AG10803 (cell line): ENCODE measurements at places on chromosomes 13 and 19.

- no peak for DNase-seq
Observed at GRCh38 chr13:56659041-56659471, 481.7 kb upstream of the PRR20A start.

DNA sequence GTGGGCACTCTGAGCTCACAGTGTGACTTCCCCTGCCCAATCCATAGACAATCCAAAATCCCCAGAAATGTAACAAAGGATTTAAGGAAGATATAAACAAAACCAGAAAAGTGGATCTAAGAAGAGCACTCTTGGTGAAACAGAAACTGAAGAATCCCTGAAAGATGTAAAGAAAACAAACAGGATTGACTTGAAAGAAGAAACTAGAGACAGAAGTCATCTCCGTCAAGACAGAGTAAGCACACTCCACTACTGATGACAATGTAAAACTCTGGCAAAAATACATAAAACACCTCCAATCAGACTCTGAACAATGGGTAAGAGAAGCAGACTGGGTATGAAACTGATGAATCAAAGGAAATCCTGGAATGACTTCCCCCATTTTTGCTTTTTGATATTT is 13.5 kb downstream of the TUBGCP3 start:
- DNase-seq = no peak

GRCh38 chr13:110869805-110870706 is 44.8 kb downstream of the ANKRD10 start:
- peak; percentile 98 for DNase-seq

DNA sequence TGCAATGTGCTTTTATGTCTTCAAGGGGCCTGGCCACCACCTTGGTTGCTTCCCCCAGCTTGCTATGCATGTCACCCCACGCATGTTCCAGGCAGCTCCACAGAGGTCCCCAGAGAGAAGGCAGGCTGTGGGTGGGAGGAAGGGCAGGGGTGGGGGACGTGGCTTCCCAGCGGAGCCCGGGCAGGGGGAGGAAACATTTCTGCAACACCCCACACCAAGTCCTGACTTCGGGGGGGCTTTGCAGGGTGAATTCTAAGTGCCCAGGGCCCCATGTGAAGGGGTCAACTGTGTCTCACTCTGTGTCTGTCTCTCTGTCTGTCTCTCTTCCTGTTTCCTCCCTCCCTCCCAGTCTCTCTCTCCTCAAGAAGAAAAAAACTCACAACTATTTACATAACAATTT is 39.6 kb downstream of the LTBP4 start:
- DNase-seq = peak; percentile 22

DNA sequence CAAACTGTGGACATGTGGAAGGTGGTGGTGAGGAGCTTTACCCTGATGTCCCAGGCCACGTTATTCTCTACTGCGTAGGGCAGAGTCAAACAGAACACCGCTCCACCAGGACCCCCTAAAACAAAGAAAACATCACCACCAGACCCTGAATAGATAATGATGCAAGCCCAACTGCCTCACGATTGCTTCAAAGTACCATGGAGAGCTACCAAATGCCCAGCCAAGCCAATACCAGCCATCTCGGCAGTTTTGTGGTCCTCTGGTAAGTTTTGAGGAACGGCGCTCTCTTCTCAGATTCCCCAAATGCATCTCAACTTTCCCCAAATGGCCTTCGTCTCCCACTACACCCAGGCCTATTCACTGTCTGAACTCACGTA is 5.6 kb downstream of the RANBP3 start:
- DNase-seq = no peak

- peak; percentile 38 for DNase-seq
Observed at GRCh38 chr13:21670006-21670882, 629 bp upstream of the FGF9 start.

GRCh38 chr19:47601180-47601904 is 7.6 kb upstream of the BICRA start:
- no peak for DNase-seq

DNA sequence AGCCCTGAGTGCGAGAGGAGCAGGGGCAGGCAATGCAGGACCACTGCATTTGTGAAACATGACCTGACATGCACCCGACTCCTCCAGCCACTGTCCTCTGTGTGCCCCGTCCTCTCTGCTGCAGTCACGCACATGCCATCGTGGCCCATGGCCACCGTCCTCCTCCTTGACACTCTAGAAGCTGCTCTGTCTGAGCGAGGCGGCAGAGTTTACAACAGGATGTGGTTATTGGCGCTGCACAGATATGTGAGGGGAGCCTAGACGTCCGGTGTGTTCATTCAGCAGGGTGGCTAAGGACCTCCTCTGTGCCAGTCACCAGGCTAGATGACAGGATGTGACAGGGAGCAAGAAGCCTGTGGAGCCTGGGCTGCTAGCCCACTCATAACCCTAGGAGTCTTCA is 277.8 kb downstream of the FOXO1 start:
- peak; percentile 13 for DNase-seq

DNA sequence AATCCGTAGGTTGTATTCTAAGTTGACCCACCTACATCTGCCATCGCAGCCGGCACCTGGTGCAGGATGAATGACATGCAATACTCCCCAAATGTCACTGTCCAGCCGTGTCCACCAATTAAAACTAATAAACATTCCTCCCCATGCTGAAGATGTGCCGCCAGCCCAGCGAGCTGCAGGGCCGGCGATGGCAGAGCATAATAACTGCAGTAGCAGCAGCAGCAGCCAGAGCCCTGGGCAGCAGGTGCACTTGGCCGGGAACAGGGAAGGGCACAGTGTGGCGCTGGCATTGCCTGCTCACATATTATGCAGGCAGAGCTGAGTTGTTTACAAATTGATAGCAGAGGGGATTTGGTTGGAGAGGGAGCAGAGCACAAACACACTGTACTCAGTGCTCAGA is 754.9 kb downstream of the OLFM4 start:
- no peak for DNase-seq

GRCh38 chr13:29689548-29689947 is 94.1 kb upstream of the SLC7A1 start:
- no peak for DNase-seq

- DNase-seq = peak; percentile 70
Observed at GRCh38 chr13:93180356-93180969, 46.1 kb upstream of the GPC6 start.

DNA sequence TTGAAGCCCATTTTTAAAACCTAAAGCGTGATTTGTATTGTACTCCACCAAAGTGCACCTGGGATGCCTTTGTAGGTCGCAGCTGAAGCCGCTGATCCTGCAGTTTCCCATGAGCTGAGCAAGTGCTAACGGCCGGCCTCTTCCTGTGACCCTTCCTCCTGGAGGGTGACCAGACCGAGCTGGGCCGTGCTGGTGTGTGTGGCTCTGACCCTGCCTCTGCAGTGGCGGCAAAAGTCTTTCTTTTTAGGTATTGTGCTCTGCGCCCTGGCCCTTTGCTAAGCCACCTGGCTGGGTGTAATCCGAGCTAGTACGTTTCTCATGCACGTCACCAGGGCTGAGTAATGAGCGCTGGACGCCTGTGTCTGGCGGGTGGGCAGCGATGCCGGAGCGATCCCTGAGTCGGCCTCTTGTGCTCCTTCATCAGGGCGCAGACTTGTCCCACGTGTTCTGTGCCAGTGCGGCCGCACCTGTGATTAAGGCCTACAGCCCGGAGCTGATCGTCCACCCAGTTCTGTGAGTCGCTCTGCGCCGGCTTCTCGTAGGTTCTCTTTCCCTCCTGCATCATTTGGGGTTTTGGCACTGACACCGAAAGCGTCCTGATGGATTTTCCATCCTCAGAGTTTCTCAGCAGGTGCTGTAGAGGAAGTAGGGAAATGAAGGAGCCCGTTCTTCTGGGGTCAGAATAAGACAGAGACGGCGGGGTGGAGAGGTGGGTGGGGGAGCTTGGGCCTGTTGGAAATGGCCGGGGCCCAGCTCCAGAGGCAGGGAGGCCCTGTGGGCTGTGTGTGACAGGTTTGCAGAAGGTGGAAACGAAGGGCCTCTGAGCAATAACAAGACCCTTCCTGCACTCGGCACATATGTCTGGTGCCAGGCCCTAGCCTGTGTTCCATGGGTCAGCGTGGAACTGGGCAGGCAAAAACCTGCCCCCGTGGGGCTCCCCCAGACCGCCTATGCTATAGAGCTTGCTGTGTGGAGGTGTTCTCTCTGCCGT is 9.7 kb downstream of the NAXD start:
- no peak for DNase-seq

GRCh38 chr13:34044041-34044440 is 226.1 kb downstream of the RFC3 start:
- peak; percentile 82 for DNase-seq

DNA sequence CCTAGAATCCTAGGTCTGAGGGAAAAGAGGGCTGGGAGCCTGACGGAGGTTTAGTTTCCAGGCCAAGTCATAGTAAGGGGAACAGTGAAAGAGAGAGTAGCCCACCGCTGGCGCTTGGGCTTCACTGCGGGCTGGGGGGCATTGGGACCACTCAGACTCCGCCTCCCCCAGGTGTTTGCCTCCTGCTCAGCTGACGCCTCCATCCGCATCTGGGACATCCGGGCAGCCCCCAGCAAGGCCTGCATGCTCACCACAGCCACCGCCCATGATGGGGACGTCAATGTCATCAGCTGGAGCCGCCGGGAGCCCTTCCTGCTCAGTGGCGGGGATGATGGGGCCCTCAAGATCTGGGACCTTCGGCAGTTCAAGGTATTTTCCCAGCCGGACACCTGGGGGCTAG is 4.5 kb upstream of the KCNJ14 start:
- no peak for DNase-seq

GRCh38 chr13:112651750-112652511 is 37.9 kb upstream of the ATP11A start:
- no peak for DNase-seq

DNA sequence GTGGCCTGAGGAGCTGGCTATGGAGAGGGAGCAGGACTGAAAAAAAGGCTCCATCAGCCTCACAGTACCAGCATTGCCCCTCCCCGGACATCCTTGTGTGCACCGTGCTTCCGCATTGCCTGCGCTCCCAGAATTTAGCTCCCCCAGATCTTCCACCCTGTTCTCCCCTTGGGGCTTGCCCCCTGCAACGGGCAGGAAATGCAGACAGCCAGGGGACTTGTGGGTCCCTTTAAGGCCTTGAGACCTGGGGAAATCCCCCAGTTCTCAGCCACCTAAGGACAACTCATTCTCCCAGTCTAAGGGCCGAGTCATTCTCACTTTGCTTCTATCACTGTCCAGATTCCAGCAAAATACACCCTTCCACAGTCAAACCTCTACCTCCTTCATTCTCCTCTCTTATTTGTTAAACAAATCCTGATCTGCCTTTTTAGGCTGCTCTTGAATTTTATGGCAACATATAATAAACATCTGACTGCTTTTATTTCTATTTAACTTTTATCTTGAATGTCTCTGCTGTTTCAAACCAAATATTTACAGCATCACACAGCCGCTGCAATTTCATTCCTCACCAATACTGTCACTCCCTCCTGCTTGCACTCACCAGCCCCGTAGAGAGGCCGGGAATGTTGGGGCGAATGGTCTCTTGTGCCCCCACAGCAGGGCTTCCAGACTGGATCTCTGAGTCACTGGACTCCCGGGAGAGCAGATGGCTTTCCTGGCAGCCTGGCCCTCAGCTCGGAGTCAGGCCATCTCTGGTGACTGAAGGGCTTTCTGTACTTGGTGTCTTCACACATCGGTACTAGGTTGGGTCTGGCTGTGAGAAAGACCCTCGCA is 221.9 kb downstream of the TSHZ3 start:
- DNase-seq = peak; percentile 97

- DNase-seq = peak; percentile 57
Observed at GRCh38 chr13:111344471-111345191, 24.2 kb downstream of the TEX29 start.

DNA sequence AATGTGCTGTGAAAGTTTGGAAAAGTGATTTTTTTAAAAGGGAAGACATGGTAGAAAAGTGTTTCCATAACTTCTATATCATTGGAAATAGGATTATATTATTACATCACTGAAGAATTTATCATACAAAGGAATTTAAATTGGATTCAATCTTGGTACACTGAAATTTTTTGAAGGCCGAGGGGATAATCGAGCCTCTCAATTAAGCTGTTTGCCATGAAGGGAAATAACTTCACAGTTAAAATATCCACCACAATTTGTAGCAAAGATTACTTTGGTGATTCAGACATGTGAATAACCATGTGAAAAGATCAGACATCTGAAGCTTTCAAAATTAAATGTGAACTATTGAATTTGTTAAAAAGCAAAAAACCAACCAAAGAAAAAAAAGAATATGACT is 215.3 kb downstream of the KLF5 start:
- peak; percentile 81 for DNase-seq

DNA sequence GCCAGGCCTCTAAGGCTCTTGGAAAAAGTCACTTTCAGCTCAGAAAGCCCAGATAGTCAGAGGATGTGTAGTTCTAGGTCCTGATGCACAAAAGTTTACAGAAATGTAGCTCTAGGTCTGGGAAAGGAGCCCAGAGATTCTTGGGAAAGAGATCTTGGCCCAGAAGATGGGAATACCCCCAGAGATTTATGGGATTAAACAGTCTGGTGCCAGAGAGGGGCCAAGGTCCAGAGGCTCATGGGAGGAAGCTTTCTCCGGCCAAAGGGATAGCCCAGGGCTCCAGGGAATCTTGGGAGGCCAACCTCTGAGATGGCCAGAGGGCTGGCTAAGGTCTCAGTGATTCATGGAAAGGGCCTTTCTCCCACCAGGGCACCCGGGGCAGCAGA is 15.2 kb downstream of the BCAT2 start:
- no peak for DNase-seq

- no peak for DNase-seq
Observed at GRCh38 chr13:78054157-78054556, 135.5 kb upstream of the EDNRB start.

GRCh38 chr13:75838366-75839005 is 202.4 kb downstream of the LMO7 start:
- DNase-seq = peak; percentile 45

GRCh38 chr13:104085611-104086010 is 1019.4 kb upstream of the SLC10A2 start:
- no peak for DNase-seq

DNA sequence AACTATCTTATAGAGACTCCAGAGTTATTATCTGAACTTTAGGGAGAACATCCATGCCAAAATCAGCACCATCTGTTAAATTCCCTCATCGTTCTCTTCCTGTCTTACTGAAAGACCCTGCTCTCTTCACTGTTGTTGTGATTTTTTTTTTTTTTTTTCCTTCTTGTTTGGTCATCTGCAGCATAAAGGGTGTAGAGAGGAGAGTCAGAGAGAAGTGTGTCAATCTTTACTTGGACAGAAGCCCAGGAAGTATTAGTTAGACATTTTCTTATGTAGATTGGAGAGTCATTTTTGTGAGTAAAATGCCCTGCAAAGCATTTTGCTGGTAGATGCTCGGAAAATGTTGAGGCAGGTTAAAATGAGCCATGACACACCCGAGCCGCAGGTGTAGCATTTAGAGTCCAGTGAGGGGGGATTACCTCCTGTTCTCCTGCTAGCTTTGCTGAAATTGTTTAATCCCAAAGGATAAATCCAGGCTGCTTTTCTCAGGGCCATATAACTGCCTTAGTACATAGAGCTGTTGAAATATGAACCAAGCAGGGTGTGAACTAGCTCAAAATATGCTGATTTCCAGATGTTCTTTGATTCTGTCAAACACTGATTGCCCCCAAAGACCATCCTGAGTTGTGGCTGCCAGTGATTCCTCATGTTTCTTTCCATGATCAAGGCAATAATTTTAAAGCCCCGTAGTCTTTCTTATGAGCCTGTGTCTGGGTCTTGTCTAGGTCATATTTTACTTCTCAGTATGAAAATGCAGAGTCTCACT is 143.5 kb downstream of the DCT start:
- no peak for DNase-seq
